ENCODE measurements at places on chromosomes 7 and 10.

- no peak for DNase-seq
Measured at GRCh38 chr7:48154792-48155413, 16.4 kb upstream of the ABCA13 start.

GRCh38 chr10:132320654-132321469 is 11.1 kb upstream of the LRRC27 start:
- DNase-seq: no peak

DNA sequence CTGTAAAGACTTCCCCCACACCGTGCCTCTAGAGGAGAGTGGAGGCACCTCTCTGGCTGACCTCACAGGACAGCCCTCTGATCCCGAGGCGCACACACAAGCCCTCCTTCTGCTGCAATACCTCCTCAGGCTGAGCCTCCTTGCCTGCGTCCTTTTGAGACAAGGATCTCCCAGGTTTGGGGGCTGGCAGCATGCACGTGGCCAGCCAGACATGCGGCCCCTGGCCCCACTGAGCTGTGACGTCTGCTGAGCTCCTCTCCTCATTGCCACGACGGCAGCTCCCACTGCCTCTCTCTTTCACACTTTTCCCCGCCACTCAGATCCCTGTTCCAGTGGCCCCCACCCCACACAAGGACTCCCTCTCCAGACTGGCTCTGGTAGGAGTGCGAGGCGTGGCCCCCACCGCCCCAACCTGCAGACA is 12.2 kb upstream of the DNAAF5 start:
- DNase-seq: no peak

DNA sequence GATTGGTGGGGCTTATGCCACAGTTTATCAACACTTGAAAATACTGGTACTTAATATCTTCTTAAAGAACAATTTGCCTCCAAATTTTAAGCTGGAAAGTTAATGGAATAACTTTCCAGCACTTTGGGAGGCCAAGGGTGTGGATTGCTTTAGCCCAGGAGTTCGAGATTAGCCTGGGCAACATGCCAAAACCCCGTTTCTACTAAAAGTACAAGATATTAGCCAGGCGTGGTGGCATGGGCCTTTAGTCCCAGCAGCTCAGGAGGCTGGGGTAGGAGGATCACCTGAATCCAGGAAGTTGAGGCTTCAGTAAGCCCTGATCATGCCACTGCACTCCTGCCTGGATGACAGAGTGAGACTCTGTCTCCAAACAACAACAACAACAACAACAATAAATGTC is 56.0 kb downstream of the PRF1 start:
- no peak for DNase-seq

- no peak for DNase-seq
Measured at GRCh38 chr7:120404042-120404441, 131.1 kb downstream of the KCND2 start.

DNA sequence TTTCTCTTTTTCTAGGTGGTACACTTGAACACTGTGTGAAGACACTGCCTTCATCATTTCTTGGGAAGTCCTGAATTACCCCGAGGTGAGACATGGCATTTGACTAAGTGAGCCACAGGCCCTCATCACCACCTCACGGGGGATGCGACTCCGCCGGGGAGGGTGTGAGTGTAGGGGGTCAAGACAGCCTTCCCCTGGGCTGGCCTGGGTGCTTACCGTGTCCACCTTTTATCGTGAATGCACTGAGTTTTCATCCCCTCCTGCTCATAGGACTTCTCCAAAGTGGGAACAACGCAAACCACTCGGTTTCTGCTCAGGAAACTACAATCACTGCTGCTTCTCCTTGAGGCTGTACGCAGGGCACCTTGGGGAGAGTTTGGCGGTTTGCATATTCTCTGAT is 176.9 kb downstream of the SH2D4B start:
- DNase-seq: no peak

DNA sequence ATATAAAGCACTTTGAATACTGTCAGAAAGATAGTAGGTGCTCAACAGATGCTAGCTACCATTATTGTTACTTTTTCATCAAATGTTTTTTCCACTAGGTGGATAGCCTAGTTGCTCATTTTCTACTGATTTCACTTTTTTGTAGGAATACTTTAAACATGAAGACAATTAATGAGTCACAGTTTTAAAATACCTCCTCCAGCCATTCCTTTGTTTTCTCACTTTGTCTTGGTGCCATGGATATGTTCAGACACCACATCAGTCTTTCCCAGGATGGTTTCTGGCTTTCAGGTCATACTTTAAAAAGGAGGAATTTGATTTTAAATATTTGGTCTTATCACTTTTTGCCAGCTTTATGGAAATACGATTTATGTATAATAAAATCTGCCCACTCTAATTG is 147.1 kb upstream of the MGMT start:
- DNase-seq: no peak

- no peak for DNase-seq
Measured at GRCh38 chr10:74113546-74113945, 37.1 kb downstream of the AP3M1 start.

- no peak for DNase-seq
Measured at GRCh38 chr10:1241322-1241890, 185.2 kb downstream of the WDR37 start.

GRCh38 chr10:114541081-114541796 is 116.8 kb downstream of the ABLIM1 start:
- peak; percentile 70 for DNase-seq

DNA sequence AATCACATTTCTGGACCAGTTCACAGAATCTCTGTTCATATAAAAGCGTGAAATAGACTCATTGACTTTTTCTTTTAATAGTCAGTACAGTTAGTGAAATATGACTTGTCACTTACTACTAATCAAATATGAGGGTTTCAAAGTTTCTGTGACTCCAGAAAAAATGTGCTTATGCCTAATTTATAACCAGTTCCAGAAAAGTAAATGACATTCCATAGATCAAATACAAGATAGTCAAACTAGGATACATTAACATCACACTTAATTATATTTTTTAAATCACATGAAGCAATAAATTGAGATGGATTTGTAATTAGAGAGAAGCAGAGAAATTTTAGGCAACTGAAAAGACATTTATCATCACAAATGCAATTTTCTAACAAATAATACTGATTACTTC is 491.4 kb downstream of the KIF20B start:
- no peak for DNase-seq

GRCh38 chr7:17293481-17293880 is 5.0 kb upstream of the AHR start:
- DNase-seq: no peak

DNA sequence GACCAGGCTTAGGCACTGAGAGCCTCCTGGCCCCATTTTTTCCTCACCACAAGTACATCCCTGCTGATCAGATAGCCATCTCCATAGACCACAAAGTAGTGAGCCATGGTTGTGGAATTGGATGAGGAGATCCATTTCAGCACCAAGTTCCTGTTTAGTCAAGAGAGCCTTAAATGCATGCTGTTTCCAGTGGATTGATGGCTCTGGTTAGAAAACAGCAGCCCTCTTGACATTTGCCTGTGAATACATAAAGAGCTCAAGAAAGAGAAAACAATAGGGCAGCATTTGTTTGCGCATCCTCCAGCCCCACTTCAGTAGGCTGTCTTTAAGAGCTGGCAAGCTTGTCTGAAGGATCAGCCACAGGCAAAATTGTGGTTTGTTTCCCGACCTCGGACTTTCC is 251.2 kb downstream of the POU6F2 start:
- DNase-seq: no peak

- no peak for DNase-seq
Measured at GRCh38 chr10:70457759-70458305, 16.4 kb upstream of the NODAL start.

DNA sequence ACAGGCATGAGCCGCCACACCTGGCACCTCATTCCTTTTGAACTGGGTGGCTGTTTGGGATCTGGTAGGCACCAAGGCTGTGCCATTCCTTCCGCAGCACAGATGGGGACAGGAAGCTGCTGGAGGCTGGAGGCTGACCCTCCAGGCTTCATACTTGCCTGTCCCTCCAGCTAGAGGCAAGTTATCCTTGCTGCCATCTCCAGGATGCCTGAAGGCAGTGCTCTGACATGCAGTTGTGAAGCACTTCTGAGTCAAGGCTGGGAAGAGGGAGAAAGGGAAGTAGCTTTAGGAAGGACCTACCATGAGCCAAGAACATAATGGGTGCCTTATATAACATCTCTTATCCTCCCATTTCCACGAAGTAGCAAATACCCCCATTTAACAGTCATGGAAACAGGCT is 9.5 kb downstream of the MARVELD1 start:
- no peak for DNase-seq

- DNase-seq: no peak
Measured at GRCh38 chr10:119549247-119549999, 6.9 kb upstream of the RGS10 start.

GRCh38 chr10:14036233-14036632 is 294.5 kb downstream of the FRMD4A start:
- DNase-seq: no peak

DNA sequence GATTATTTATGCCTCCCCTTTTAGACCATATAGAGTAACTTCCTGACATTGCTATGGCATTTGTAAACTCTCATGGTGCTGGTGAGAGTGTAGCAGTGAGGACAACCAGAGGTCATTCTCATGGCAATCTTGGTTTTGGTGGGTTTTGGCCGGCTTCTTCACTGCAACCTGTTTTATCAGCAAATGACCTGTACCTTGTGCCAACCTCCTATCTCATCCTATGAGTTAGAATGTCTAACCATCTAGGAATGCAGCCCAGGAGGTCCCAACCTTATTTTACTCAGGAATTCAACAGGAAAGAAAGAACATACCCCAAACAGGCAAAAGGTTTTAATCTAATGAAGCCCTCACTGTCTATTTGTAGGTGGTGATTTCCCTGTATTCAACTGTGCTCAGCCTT is 205.4 kb upstream of the YAE1 start:
- DNase-seq: no peak

DNA sequence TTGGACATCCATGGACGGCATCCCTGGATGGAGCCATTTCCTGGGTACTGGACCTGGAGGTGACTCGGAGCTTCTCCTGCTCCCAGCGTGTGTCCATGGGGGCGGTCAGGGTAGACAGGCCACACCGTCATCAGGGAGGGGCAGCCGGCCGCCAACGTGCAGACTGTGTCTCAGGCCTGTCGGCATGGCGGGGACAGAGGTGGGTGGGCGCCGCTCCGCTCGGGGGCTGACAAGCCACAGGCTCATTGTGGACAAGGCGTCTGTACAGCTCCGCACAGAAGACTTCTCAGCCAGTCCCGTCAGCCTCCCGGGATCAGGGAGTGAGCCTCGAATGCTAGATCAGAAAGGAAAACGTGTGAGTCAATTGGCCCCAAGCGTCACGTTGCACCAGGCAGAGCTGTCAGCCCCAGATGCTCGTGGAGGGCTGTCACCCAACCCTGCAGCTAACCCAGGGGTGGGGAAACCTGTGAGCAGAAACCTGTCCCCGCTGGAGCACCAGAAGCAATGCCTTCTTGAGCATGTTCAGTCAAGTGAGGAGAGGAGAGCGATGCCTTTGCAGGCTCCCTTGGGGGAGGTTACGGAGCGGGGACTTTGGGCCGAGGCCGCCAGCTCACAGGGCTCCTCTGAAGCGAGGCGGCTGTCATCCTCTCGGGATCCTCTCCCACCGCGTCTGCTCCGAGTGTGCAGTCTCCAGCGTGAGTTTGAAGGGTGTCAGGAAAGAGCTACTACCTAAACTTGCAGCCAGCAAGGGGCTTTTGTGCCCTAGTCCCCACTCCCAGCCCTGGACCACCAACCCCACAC is 16.0 kb upstream of the DPYSL4 start:
- DNase-seq: no peak

DNA sequence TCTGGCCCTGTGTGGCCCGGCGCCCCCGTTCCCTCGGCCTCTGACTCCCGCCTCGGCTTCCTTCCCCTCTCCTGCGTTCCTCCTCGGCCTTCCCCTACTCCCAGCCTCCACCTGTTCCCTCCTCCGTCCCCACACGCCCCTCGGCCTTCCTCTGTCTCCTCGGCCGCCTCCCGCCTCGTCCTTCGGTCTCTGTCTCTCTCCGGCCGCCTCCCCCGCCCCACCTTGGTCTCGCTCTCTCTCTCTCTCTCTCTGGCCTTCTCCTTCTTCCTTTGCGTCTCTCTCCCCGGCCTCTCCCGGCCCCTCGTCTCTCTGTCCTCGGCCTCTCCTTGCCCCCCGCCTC is 588 bp downstream of the GET4 start:
- no peak for DNase-seq

GRCh38 chr10:47367646-47368045 is 16.4 kb downstream of the ZNF488 start:
- DNase-seq: no peak

DNA sequence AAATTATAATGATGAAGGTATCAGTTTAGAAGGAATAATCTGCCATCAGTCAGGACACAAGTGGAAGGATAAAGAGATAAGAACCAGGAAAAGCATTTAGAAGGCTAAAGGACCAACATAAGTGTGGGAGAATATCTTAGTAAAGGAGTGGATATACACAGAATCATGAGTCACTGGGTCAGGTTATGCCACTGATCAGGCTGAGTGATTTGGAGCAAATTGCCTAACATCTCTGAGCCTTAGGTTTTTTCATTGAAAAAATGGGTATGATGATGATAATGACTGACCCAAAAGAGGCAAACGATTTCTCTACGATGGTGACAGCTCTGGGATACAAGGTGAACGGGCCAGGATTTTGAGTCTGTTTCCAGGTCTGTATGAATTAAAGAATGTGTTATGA is 2.8 kb upstream of the CUL1 start:
- DNase-seq: no peak

DNA sequence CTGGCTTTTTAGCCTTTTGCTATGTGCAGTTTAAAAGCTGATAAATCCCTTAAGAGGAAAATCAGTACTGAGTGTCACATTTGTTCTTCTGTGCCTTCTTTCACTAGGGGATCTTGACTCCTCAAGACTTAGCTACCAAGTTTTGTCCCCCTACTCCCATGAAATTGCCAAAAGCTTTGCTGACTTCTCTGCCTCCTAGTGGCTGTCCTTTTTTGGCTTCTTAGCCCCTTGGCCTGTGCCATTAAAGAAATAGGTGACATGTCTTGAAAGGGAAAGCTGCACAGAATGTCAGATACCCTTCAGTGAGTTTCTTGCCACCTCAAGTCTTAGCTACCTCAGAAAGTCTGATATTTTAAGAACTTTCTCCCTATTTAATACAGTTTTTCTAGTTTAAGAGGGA is 10.5 kb downstream of the MKLN1 start:
- DNase-seq: no peak

DNA sequence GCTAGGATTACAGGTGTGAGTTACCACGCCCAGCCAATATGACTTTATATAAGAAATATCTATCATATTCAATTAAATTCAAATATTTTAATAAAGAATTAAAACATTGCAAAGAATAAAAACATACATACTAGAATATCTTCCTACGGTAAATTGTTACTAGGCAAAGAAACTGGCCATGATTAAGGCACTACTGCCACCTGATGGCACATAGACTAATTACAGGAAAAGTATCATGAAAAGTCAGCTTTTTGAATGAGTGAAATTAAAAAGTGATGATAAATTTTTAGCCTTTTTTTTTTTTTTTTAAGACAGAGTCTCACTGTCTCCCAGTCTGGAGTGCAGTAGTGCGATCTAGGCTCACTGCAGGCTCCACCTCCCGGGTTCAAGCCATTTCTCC is 30.9 kb downstream of the MRPS33 start:
- no peak for DNase-seq

- DNase-seq: no peak
Measured at GRCh38 chr10:95485056-95485844, 75.9 kb downstream of the SORBS1 start.
